ENCODE measurements at places on chromosomes 5 and 9. TPM values are rescaled to one million over a fixed set of nuclear protein-coding genes. Genes with fewer than 3 reads are reported as not detected.

The CCNI2 gene
- 0.46 TPM for total RNA-seq

The TPD52L3 gene
- not detected for total RNA-seq

The SLC6A3 gene
- total RNA-seq = not detected

The ADAMTS13 gene
- 4.4 TPM for total RNA-seq

The SVEP1 gene
- total RNA-seq = 31.3 TPM

The NPM1 gene
- total RNA-seq = 335 TPM

The MAP1B gene
- 40.4 TPM for total RNA-seq

The PRR7 gene
- total RNA-seq = 2.1 TPM

DNA sequence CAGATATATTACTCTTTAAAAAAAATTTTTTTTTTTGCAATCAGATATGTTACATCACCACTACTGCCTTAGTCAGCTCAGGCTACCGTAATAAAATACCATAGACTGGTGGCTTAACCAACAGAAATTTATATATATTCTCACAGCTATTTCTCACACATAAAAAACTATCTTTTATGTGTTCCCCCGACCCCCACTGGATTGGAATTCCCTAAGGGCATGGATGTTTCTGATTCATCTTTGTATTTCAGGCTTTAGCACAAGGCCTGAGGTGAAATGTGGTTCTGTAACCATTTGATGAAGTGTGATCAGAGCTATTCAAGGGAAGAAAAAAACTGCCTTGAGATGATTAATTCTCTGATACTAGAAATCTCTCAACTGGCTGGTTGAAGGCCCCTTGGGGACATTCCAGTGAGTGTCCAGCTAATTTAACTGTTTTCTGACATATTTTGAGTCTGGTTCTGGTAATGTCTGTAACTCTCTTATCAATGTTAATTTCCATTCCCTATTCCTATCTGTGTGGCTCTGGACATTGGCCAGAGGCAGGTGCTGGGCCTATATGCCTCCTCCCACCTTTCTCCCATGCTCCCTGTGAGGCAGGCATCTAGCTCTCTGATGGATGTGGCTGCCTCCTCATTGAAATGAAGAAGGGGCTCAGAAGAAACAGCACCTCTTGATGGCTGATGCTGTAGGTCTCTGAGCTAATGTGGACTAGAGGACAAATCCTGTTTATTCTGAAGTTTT, 2.5 kb downstream of the CD14 start:
- no peak for DNase-seq

DNA sequence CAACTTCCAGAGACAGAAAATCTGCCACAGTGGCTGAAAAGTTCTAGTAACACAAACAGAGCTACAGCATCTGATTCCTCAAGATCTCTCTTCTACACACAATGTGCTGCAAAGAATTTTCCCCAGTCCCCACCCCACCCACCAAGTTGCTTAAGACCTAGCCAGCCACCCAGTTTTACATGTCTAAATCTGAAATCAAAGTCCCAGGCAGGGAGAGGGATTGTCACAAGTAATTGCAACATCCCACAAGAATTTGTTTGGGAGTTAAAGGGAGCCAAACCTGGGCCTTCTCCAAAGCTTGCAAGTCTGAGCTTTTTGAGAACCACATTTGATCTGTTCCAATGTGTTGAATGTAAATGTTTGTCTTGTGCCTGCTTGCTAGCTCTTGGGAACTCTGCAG, 15.5 kb downstream of the IGIP start:
- no peak for DNase-seq

- no peak for DNase-seq
These were observed 54.3 kb downstream of the PSD2 start for GRCh38 chr5:139849942-139850341.

GRCh38 chr5:35803191-35803651, 53.5 kb upstream of the IL7R start:
- DNase-seq = no peak

DNA sequence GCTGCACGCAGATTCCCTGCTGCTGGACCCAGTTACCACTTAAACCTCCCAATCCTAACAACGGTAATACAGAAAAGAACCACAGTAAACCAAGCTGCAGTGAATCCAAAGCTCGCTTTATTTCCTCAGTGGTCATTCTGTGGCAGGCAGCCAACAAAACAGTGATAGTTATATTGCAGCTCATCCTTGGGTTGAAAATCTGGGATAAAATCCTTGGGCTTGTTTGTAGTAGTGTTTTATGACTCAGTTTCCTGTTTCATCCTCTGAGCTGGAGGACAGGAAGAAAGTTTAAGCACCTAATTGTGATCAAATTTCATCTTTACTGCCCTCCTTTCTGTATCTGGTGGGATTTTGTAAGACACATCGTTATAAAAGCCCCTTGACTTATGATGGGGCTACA, 31.4 kb downstream of the HMGCR start:
- no peak for DNase-seq

DNA sequence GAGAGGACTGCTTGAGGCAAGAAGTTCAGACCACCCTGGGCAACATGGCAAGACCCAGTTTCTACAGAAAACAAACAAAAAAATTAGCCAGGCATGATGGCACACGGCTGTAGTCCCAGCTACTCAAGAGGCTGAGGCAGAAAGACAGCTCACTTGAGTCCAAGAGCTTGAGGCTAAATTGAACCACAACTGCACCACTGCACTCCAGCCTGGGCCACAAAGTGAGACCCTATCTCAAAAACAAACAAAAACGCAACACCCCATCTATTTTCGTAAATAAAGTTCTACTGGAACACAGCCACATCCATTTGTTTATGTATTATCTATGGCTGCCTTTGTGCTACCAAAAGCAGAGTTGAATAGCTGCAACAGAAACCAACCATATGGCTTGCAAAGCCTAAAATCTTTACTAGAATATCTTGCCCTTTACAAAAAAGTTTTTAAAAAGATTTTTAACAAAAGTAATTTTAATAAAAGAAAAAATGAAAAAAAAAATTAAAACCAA, 67.5 kb downstream of the SETX start:
- no peak for DNase-seq

GRCh38 chr9:109319017-109319625, 1.7 kb downstream of the EPB41L4B start:
- peak; percentile 88 for DNase-seq

DNA sequence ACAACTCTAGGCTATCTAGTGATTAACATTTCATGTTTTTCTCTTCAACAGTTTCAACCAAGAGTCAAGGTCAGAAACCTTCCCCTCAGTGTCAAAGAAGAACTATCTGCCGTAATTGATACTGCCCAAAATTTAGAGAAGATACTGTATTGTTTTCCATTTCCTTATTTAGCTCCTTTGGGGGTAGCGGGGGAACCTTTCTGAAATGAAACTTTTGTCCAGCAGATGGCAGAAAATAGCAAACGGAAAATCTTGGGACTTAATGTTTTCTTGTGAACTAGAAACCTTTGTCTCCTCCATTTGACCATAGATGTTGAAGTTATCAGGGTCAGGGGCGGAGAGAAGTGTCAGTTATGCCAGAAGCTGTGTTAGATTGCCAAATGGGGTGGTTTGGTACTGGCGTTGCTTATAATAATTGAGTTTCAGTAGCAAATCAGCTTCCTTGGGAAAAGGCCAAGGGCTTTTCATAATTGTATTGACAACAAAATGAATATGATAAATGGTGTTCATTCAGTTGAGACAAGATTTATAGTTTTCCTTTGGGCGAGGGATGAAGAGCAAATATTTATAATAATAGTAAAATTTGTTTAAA, 101.7 kb upstream of the TLX3 start:
- DNase-seq = no peak

- DNase-seq = no peak
These were observed 1672.0 kb upstream of the CDH9 start for GRCh38 chr5:28710360-28710759.

- DNase-seq = no peak
These were observed 146.4 kb downstream of the ENTREP1 start for GRCh38 chr9:69471433-69471832.

GRCh38 chr9:121812159-121812735, 160.8 kb downstream of the DAB2IP start:
- DNase-seq = no peak

DNA sequence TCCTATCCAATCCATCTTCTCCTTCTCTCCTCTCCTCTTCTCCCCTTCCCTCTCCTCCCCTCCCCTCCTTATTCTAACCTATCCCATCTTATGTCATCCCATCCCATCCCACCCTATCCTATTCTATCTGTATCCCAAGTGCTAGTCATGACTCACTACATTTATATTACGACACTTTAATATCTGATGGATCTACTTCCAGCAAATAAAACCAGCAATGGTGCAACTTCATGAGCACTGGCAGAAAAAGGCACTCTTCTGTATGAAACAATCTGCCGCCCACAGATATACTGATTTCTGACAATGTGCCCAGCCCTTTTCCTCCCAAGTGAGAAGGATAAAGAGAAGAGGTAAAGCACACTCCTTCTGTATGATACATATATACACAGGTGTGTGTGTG, 86.6 kb upstream of the ANKH start:
- no peak for DNase-seq

DNA sequence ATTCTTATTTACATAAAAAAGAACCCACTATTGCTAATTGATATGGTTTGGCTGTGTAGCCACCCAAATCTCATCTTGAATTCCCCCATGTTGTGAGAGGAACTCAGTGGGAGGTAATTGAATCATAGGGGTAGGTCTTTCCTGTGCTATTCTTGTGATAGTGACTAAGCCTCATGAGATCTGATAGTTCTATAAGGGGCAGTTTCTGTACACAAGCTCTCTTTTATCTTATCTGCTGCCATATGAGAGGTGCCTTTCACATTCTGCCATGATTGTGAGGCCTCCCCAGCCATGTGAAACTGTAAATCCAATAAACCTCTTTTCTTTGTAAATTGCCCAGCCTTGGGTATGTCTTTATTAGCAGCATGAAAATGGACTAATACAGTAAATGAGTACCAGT, 58.2 kb upstream of the PRR16 start:
- DNase-seq = no peak

- DNase-seq = no peak
These were observed 155.6 kb upstream of the VLDLR start for GRCh38 chr9:2465921-2466460.

GRCh38 chr9:34710023-34710422, at the start of gene CCL21:
Gene CCL21, minus strand, starts transcription at chr9:34710136. Its CDS starts 70 bp downstream, at chr9:34710066.
- no peak for DNase-seq

- DNase-seq = no peak
These were observed 144.2 kb downstream of the MLLT3 start for GRCh38 chr9:20477940-20478620.

GRCh38 chr5:96408210-96408777, 24.8 kb downstream of the PCSK1 start:
- no peak for DNase-seq

GRCh38 chr9:70318002-70318401, 59.2 kb downstream of the SMC5 start:
- DNase-seq = no peak

DNA sequence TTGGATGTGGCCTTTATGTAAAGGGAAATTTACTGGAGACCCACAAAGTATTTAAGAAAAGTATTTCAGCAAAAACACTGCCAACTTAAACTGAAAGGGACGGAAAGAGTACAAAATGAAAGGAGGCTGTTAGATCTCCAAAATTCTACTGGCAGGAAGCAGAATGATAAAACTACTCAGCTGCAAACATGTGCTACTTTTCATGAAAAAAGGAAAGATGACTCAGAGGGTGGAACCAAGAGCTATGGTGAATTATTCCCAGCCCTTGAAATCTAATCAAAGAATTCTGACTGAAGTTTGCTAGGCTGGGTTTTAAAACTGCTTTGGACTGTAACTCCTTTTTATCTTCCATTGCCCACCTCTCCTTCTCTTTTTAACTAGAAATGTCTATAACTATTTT, 58.6 kb upstream of the ZBED3 start:
- no peak for DNase-seq

- no peak for DNase-seq
These were observed 6.6 kb downstream of the PTGES start for GRCh38 chr9:129746092-129746777.

DNA sequence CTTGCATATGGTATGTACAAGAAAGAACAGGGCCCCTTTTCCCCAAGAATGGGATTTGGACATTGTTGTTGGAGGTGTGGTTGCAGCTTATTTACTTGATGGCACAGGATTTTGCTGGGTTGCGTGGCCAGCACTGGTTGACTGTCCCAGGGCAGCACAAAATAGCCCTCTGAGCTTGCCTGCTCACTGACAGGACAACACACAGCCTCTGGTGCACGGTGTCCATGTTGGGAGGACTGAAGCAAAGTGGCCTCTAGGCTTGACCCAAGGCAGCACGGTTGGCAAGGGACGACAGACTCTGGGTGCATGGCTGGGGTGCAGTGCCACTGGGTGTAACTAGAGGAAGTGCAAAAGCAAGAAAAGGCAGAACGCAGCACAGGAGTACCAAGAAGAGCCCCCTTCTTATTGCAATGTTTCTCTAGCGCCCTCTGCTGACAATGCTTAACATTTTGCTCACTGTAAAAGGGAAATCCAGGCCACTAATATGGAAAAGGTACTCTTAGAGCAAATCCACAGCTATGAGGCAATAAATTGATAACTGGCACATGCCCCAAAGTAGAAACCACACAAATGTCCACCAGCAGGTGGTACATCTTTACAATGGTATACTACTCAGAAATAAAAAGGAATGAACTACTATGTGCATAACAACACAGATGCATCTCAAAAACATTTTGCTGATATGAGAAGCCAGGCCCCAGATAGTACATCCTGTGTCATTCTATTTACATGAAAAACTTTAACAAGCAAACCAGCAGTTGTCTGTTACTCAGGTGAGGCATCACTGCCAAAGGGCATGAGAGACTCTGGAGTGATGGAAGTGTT, 47.4 kb upstream of the BARX1 start:
- no peak for DNase-seq

- no peak for DNase-seq
These were observed 438.8 kb upstream of the SEMA6A start for GRCh38 chr5:117013280-117013877.

GRCh38 chr5:14179446-14179845, 36.3 kb downstream of the TRIO start:
- DNase-seq = no peak

GRCh38 chr9:127943011-127943662, 5.5 kb upstream of the DPM2 start:
- no peak for DNase-seq

GRCh38 chr5:131664929-131665328, 29.9 kb upstream of the RAPGEF6 start:
- DNase-seq = no peak

DNA sequence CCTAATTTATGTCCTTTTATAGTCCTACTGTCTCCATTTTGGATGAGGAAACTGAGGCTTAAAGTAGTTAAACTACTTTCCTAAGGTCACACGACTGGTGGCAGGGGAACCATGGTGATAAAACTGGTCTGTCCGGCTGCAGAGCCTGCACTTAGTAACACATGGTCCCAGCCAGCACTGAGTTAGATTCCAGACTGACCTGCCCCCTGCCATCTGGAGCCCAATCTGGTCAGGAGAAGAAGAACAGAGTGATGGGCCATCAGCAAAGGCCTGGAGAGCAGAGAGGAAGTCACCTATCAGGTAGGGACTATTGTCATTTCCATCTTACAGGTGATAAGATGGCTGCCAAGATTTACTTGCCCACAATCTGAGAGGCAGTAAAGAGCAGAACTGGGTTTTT, 86.6 kb upstream of the SLC25A48 start:
- DNase-seq = no peak
